Stimulated activated CD4-positive, alpha-beta T cell treated with anti-CD3 and anti-CD28 coated beads, Interleukin-12 subunit alpha, Interleukin-12 subunit beta, amount 100 ng/mL, for 48 hours (primary cell): ENCODE measurements at places on chromosomes 4 and X.

GRCh38 chrX:111375747-111376146 is 36.2 kb downstream of the DCX start:
- no peak for DNase-seq

DNA sequence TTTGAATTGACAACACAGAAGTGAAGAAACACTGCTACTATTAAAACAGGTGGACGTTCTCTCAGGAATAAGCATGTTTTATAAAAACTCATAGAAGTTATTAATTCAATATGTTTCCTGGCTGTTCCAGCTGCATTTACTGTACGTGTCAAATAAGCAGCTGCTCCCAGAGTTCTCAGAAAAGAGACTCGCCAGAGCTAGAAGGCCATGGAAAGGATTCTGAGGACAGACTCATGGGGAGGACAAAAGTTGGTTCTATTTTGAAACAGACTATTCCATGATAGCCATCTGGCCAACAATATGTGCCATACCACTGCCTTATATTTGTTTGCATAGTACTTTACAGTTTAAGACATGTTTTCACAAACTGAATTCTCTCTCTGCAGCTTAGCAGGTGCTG is 136.5 kb downstream of the NR3C2 start:
- no peak for DNase-seq

DNA sequence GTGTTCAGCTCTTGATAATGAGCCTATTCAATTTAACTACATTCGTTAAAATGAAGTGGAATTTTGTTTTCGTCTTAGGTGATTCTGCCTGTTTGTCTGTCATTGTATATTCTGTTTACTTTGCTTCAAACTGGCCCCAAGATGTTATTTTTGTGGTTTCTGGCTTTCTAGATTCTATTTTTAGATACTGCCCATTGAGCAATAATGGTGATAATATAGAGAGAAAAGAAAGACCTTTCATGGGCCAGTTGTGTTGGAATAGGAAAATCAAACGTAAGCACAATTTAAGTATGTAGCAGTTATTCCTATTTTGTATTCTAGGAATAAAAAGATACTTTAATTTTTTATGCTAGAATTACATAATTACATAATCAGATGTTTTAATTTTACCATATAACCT is 4.0 kb downstream of the CDKN2AIP start:
- DNase-seq = no peak

DNA sequence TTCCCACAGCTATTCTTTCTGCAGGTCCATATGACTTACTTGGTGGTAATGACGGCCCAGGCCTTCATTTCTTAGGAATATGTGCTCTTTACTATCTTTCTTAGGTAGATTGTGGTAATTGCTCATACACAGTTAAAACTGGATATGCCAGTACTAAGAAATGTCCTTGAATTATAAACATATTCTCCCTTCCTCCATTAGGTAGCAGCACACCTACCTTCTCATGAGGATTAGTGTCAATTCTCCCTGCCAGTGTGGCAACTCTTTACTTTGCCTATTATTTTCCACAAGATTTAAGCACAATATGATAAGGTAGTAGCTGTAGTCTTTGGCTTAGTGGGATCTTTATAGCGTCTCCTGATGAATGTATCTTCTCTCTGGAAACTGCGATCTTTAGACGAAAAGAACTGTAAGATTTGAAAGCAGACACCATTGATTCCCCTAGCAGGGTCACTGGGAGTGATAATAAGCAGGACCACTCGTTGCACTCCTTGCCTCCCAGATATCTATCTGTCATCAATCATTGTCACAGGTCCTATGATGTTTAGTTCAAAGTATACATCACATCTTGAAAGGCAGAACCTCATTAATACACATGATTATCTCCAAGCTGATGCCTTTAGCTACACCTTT is 1240.7 kb downstream of the C4orf33 start:
- no peak for DNase-seq

- DNase-seq = no peak
Observed at GRCh38 chr4:18914182-18914581, 892.6 kb upstream of the LCORL start.

- no peak for DNase-seq
Observed at GRCh38 chr4:89615051-89615450, 221.9 kb downstream of the SNCA start.

- DNase-seq = no peak
Observed at GRCh38 chr4:6681191-6681590, 12.5 kb upstream of the S100P start.

- DNase-seq = no peak
Observed at GRCh38 chrX:73562458-73562857, 539 bp upstream of the CHIC1 start.

DNA sequence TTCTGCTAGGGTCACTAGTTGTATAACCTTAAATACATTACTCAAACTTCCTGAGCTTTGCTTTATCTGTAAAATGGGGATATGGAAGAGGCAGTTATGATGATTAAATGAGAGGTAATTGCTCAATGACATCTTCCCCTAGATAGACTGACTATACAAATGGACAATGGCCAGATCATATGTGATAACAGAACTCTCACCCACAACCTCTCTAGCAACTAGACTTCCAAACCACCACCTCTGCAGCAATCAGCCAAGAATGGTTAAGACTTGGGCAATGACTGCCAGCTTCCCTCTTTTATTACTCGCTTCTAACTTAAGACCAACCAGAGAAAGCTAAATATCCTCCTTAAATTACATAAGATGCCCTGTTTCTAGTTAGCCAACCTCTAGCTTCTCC is 2.9 kb upstream of the SEPSECS start:
- no peak for DNase-seq

DNA sequence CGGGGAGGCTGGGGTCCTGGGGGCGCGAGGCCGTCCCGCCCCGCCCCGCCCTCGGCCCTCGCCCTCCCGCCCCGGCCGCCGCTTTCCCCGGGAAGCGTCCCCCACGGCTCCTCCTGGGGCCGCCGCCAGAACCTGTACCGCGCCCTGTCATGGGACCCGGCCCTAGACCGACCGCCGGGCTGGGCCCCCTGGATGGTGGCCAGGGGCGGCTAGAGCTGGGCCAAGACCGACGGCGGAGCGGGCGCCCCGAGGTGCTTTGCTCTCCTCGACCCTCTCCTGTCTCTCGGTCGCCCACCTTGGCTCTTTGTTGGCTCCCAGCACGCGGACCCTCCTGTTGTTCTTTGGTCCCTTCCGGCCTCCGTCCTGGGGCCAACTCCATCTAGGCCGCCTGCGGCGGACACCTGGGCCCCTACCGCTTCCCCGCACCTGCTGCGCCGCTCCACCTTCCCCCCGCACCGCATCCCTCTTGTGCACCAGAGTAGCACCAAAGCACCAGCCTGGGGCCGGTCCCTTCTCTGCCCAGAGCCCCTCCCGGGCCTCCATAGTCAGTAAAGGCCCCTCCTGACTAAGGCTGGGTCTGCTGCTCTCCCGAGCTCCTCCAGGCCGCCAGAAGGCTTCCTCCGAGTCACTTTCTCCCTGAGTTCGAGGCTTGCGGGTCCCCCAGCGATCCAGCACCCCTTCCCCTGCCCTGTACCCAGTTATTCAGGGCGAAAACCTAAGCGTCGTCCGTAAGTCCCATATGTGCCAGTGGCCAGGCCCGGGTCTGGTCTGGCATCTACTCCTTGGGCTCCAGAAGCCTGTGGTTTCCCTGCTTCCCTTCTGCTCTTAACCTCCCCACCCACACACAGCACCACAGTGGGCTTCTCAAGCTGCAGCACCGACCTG is 587 bp downstream of the TACC3 start:
- DNase-seq = no peak

- no peak for DNase-seq
Observed at GRCh38 chr4:174505892-174506291, 16.4 kb downstream of the HPGD start.

- DNase-seq = no peak
Observed at GRCh38 chr4:72077346-72077745, 45.5 kb downstream of the NPFFR2 start.

DNA sequence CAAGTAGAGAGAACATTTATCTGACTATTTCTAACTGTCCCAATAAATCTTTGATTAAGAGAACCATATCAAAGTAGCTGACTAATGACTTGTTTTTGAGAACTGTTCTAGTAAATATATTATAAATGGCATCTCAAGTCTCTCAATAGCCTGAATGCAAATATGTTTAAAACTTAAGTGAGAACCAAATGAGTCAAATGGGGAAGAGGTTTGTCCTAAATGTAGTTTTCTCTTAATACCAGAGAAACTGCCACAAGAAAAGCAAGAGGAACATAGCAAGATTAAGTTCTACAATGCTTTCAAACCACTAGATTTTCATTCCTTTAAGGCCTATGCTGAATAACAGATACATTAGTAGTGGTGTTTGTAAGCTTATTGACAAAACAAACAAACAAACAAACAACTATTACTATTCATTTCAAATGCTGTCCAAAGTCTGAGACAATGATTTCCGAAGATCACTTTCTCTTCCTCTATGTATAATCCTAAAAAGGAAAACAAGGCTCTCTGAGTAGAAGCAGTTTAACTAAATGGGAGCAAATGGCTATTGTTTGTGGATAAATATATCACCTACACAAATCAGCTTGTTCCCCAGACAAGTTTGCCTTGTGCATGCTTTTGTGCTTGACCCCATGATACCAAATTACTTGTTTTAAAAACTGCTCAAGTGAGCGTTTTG is 408.4 kb upstream of the EMCN start:
- DNase-seq = no peak

DNA sequence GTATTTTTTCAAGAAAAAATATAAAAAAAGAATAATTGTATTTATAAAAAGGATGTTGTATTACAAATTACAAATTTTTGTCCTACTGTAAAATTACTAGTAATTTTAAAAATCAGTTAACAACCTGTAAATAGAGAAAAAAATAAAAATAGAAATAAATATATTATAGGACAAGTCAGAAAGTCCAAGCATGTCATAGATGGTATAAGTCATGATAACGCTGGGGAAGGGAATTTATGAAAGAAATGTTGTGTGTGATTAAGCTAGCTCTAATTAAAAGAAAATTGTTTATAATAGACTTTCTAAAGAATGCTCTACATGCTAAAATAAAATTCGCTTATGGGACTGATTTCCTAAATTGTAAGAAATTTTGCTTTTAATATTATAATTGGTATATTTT is 2329.9 kb downstream of the ARAP2 start:
- DNase-seq = no peak
